H4 (cell line): ENCODE measurements at places on chromosomes 2 and 18.

DNA sequence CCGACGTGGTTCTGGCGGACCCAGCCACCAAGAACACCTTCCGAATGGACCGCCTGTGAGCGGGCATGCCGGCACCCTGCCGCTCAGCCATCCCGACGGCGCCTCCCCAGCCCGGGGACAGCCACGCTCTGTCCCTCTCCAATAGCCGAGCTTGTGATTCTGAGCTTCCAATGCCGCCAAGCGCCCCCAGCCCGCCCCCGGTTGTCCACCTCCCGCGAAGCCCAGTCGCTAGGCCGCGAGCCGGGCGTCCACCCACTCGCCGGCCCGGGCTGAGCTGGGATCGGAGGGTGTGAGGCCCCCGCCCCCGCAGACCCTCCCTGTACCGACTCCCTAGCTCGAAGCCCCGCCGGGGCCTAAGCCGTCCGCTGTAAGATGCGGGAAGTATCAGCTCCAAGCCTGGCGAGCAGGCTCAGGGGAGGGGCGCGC, 1195.1 kb upstream of the CHAC2 start:
- DNase-seq = peak; percentile 0

DNA sequence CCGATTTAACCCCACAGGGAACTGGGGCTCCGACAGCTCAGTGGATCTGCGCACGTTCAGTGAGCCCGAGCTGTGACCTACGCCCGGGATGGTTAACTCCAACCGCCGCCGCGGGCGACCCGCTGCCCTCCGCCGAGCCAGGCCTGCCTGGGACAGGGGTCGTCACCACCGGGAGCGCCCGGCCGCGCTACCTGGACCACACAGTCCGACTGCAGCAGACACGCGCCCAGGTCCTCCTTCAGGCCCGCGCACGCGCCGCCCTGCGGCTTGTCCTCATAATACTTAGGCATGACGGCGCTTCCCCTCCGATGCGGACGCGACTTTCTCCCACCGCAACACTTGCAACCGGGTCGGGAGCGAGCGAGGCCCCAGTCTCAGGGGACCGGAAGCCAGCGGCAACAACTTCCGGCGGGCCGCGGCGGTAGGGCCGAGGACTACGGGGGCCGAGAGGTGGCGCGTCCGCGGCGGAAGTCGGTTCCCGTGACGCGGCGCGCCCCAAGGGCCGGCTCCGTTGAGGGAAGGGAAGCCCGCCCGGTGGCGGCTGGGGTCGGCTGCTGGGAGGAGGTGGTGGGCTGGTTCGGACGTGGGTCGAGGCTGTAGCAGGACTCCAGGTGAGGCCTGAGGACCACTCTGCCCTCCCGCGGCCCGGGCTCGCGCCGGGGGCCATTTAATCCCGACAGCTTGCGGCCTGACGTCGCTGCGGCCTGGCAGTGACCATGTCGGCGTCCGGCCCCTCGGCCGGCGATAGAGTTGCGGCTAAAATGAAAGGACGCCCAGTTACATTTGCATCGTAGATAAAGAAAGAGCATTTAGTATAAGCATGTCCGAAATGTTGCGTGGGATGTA, at the start of the genes COA5 and UNC50:
COA5 (minus strand) TSS at position 397 of the 846 bp plus-strand sequence; CDS start at position 290, 107 bp downstream.
UNC50 (plus strand) TSS at position 474 of the 846 bp plus-strand sequence. CDS start 1,171 bp downstream, outside the sequence.
- peak; percentile 82 for DNase-seq

GRCh38 chr2:9578467-9579235, 23.0 kb upstream of the ADAM17 start:
- DNase-seq = no peak

- peak; percentile 15 for DNase-seq
These were observed 669.6 kb upstream of the VRK2 start for GRCh38 chr2:57376985-57377384.

GRCh38 chr2:71614976-71615766, 161.8 kb downstream of the DYSF start:
- DNase-seq = no peak

DNA sequence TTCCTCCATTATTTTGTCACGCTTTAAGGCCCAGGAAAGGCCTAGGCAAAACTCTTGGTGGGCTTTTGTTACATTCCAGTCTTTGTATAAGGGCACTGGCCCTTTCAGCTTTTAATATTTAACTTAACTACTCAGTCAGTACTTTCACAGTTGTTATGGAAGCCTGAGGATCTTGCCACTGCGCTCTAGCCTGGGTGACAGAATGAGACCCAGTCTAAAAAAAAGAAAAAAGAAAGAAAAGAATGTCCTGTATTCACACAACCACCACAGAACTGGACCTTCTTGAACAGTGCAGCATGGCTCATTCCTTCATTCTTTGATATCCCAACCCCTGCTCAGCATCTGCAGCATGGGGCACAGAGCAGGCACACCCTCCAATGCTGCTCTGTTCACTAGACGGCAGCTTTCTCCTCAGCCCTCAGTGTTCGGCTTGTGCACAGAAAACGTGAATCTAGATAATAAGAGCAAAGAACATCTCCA, 93.4 kb upstream of the MSH2 start:
- no peak for DNase-seq

GRCh38 chr2:98959810-98960507, 23.9 kb upstream of the CRACDL start:
- DNase-seq = no peak

DNA sequence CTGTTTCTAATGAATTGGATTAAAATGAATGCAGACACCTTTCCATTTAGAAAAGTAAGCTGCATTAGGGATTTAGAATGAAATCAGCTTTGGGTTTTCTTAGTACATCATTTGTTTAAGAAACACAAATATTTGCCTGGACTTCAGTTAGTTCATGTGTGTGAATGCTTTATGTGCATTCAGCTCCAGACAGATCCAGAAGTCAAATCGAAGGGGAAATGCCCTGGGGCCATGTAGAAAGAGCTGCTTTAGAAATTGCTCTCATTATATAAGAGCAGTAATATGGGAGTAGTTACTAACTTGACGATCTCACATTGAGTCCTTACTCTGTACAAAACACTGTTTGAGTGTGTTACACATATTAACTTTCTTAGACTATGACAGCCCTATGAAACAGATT, 88.0 kb upstream of the TTC39C start:
- DNase-seq = no peak

DNA sequence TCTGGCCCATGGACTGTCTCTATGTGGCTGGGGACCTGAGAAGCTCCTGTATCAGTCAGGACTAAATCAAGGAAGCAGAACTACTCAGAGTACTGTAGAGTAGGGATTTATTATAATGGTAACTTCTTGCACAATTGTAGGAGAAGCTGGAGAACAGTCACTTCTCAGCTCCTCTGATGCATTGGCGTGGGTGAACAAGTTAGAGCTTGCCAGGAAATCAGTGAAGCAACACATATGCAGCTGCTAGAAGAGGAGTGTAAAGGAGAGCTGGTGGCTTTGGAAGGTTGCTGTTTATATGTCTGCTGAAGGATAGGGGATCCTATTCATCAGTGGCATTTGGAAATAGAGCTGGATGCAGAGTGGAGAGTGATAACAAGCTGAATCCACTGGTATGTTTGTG, 215.5 kb upstream of the CWC22 start:
- peak; percentile 12 for DNase-seq

GRCh38 chr2:160582081-160582480, 88.5 kb upstream of the RBMS1 start:
- no peak for DNase-seq

- DNase-seq = no peak
These were observed 14.4 kb upstream of the GPR17 start for GRCh38 chr2:127631541-127631996.

DNA sequence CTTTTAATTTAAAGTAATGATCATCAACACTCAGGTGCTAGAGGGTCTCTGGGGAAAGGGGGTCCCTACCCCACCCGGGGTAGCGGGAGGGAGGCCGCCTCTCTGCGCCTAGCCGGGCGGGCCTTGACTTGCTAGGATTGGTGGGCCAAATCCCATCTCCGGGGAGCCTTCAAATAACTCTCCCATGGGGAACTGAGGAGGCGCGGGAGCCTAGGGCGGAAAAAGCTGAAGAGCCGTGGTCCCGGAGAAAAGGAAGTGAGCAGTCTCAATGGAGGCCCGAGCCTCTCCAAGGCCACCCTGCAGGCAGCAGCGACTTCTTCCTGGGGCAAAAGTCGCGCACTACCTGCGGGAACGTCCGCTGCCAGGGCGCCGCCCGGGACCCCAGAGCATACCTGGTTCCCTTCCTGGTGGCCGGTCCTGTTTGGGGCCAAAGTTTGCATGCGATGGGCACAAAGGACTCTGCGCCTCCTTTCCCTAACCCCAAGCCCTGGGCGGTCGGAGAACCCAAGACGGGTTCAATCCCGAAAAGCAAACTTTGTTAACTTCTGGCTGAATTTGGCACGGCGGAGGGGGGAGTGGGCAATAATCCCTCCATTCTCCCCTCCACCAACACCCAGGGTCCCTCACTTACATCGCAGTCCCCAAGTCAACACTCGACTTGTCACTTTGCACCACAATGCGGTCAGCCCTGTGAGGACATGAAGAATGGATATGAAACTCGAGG, 13.6 kb downstream of the EN1 start:
- no peak for DNase-seq

- DNase-seq = no peak
These were observed 67.6 kb downstream of the CRIM1 start for GRCh38 chr2:36423172-36423571.

GRCh38 chr2:207390302-207391095, 139.3 kb upstream of the CREB1 start:
- DNase-seq = no peak

GRCh38 chr2:127104881-127105655, 1.9 kb downstream of the BIN1 start:
- no peak for DNase-seq

DNA sequence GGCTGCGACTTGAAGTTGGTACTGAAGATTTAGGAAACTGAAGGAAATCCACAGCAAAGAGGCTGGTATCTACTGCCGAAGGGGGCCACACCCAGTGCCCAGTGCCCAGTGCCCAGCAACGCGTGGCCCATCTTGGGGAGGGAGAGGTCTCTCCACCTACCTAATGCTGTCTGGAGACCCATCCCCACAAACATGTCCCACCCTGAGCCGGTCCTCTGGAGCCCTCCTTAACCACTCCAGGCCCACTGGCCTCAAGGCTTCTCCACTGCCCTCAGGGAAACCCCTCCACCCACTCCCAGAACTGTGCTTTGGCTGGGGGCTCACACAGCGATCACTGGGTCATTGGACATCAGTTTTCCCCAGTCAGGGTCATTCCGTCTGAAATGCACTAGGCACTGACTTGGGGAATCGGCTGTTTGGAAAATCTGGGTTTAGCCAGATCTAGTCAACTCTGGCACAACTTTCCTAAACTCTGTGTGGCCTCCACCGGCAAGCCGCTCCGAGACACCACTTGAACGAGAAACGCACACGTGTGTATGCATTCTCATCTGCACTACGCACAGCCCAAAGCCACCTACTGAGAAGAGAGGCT, 20.1 kb downstream of the GPR55 start:
- DNase-seq = no peak

GRCh38 chr2:126643431-126643830, 12.5 kb upstream of the GYPC start:
- DNase-seq = no peak

- no peak for DNase-seq
These were observed 55.1 kb upstream of the IL1RL1 start for GRCh38 chr2:102256276-102256675.

DNA sequence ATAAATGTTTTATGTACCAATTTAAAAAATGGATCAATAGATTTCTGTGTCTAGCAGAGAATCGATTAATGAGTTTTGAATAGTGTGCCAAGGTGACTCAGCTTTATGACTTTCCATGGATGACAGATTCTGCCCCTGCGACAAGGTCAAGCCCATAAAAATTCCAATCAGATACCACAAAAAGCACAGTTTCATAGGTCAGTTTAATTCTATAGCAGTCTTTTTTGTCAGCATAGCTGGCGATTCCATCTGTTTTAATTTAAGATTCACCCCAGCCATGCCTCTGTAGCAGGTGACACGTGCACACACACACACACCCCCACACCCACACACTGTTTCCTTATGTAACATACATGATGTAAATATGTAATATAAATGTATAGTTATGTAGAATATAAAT, 28.9 kb downstream of the RAB31 start:
- no peak for DNase-seq

GRCh38 chr2:40192864-40193669, 258.8 kb downstream of the SLC8A1 start:
- DNase-seq = peak; percentile 16
